ENCODE measurements at places on chromosomes 6 and 20.

DNA sequence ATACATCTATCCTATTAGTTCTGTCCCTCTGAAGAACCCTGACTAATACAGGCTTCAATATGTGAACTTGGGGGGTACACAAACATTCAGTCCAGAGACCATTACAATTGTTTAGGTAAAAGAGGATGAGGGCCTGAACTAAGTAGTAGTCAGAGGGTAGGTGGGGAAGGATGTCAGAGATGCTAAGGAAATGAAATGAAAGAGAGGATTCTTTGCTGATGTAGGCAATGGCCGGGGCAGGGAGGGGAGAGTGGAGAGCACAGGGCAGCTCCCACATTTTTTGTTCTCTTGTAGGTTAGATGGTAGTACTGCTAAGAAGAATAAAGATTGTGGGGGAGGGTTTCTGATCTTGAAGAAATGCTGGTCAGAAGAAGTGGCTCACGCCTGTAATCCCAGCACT, 60.8 kb downstream of the SOX4 start:
- DNase-seq, result no peak

GRCh38 chr20:58088105-58088504, 140.3 kb downstream of the ANKRD60 start:
- no peak for DNase-seq

DNA sequence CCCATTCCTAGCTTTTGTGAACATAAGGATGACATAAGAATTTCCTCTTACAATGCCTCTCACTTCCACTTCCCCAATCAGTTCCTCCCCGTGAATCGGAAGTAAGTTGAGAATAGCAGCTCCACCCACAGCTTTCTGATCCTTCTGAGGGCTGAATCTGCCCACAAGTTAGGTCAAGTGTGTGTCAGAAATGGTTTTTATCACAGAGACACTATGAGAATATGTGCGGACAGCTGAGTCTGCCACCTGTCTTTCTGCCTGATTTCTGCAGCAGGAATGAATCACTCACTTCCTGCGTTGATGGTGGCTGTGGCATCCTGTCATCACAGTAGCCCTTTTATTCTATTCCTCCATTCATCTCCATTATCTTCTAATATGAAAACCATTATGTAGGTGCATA, 70.2 kb downstream of the RIN2 start:
- no peak for DNase-seq

DNA sequence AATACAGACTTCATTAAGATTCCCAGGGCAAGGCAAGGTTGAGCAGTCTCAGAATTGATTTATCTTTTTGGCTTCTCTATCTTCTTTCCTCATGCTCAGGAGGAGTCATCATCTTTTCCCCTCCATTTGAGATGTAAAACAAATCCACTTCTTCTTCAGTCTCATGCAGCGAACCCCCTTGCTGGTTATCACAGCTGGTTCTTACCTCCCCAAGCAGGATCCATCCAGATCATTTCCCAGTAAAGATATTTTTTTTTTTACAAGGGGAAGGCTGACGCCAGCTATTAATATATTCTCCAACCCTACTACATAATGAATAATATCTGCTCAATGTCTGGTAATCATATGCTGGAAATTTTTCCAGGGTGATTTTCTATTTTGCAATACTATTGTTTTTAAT, 508.9 kb upstream of the NOX3 start:
- no peak for DNase-seq

DNA sequence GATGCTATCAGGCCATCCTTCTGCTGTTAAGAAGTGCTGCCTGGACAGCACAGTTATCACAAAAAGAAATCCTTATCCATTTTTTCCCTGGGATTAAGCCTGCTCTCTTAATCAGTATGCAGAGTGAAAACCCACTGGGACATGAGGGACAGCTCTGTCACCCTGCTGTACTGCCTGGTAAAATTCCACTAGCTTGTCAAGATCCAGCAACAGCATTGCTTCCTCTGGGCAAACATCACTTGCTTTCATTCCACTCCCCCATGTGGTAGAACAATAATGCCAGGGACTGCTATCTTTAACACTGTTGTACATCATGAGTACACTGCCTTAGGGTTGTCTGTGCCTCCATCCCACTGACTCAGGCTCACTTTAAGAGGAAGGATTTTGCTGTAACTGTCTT, 331.3 kb downstream of the KIF16B start:
- no peak for DNase-seq

DNA sequence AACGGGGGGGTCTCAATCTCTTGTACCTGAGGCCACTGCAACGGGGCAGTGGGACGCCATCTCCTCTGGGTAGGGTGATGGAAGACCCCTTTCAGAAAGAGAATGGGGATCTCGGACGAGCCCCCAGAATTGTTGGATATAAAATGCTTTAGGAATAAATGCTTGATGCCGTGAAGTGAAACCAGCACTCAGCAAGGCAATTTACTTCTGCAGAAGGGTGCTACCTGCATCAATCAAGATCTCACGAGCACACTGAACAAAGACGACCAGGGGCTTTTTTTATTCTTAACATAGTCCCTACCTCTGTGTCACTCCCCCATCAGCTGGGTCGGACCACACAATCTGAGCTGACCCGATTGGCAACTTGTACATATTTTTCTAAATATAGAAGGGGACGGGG, 203.6 kb upstream of the TBX18 start:
- no peak for DNase-seq

DNA sequence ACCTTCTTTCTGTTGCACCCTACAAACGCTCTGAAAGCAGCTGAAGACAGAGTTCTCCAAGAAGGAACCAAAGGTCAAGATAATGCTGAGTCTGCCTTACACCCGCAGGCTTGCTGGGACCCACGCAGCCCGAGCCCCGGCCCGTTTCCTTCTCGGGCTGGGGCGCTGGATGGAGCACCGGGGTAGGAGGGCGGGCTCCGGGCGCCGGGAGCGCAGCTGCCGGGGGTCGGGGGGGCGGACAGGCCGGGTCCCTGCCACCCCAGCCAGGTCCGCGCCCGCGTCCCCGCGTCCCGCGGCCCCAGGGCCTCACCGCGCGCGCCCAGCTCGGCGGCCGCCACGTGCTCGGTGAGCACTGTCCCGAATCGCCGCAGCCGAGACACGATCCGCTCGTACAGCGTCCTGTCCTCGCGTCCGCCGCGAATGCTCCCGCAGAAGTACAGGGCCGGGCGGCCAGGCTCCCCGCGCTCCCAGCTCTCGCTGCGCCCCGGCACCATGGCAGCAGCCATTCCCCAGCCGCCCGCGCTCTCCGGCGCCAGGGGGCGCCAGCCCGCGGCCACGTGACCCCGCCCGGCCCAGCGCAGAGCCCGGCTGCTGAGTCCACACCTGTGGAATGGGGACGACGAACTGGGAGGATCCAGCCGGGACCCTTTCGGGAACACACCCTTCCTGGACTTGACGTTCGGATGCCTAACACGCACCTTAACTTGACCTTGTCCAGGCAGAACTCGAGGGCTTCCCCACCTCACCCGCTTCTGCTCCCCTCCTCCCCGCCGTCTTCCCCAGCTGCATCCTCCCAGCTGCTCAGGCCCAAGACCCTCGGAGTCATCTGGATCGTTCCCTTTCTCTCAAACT, at the start of gene DNPH1:
Gene DNPH1 (minus strand): TSS at position 531 of the 852 bp plus-strand sequence. CDS start 25 bp downstream, at position 506.
- peak; percentile 31 for DNase-seq

DNA sequence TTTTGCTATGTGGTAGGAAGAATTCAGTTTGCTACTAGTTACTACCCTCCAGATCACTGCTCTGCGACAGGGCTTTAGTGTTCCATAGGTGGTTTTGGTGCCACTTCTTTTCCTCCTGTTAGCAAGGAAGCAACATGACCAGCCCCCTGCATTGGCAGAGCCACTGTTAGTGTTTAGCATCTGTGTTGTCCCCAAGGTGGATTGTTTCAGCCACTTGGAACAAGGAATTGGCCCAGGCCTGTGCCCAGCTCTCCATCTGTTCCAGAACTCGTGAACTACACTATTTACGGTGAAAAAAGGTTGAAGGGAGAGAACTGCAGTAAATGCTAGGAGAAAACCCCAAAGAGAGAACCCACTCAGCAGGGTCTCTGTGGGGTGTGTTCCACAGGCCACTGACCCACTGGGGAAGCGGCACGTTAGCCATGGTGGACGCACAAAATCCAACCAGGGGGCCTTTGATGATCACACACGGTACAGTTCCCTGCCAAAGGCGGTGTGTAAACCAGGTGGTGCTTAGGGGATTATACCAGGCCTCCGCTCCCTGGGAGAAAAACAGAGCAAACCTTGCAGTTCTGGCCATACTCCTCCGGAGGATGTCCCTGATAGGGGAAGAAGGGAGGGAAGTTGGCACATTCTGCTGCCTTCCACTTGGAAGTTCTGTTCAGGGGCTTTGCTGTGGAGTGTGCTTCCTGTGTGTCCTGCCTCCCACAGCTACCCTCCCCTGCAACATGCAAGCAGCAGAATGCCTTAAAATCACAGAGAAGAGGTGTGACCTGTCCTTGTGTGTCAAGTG, 72.3 kb downstream of the LYRM2 start:
- DNase-seq, result no peak

DNA sequence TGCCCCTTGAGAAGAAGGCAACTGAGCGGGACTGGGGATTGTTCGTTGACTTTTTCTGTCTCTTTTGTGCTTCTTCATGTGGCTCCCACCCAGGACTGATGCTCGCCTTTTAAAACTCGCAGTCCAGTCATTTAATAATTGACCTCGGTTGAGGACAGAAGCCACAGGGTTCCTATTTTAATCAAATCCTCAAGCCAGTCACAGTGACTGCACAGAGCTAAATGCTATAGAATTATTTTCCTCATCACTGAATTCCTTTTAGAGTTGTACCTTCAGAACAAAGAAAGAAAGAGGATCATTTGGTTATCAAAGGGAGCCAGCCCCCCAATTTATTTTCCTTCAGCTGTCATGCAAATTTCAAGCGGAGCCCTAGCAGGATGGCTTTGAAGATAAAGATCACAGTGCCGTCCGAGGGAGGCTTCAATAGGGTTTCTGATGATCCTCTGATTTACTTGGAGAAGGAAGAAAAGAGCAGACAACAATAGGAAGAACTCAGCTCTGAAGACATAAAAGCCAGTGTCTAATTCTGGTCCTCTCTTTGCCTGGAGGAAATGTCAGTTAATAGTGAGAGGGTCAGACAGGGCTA, 186.6 kb downstream of the DOK5 start:
- DNase-seq, result no peak

DNA sequence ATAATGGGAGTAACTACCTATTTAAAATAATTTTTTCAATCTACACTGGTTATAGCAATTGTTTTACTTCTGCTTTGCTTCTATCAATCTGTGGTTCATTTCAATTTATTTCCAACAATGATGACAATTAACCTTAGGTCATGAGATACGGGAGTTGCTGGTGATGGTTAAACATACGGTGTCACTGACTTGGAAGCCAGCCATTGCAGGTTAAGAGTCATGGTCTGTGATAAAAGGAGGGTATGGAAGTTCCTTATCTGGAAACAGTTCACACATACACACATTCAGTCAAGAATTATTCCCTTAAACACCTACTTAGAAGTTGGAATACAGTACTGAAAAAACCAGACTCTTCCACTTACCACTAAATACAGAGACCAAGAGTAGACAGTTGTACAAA, 180.0 kb downstream of the KIF16B start:
- DNase-seq, result no peak

GRCh38 chr6:162899148-162899547, 171.4 kb downstream of the PACRG start:
- DNase-seq, result no peak

DNA sequence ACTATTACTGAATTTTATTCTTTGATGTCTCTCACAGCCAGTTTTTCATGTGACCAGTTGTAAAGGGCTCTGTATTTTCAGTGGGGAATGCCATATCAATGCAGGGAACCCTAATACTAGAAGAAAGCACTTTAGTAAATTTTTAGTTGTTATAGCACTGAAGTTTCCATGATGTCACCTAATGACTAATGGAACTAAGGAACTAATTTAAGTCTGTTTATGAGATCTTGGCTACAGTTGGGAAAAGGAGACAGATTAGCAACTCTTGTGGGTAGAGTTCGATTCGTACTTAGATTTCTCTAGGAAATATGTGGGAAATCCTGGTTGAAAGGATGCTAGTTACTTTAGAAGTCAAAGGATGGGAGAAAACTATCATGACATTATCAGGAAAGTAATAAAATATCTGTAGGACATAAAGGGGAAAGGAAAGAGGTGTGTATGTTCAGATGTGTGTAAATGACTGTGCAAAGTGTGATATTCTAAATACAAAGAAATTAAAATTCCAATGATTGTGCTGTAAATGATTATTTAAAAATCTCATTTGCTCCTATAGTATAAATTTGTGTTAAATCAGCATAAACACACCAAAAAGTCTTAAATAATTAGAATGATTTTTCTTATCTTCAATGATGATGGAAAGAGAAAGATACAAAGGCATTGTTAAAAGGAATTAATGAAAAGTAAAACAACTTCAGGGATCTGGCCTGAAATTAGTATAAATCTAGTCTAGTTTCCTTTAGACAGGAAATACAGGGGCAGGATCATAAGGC, 103.4 kb downstream of the LRRC1 start:
- no peak for DNase-seq

GRCh38 chr20:3436864-3437574, 29.6 kb upstream of the DNAAF9 start:
- no peak for DNase-seq

- no peak for DNase-seq
These were observed 37.8 kb upstream of the IGF2R start for GRCh38 chr6:159931112-159931511.

DNA sequence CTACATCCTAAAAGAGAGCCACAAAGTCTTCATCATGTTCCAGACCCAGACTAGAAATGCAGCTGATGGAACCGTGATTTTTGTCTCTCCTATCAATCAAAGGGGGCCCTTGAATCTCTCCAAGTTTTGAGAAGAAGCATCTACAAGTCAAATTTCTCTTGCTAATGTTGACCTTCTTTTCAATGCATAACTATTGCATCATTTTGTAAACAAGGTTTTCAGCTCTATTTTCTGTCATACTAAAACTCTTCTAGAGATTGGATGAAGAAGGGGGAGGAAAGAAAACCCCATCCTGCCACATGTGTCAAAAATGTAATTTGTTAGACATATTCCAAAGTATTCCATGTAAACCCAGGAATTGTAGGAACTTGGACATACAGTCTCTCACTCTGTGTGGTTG, 169.2 kb downstream of the LMBRD1 start:
- DNase-seq, result no peak

DNA sequence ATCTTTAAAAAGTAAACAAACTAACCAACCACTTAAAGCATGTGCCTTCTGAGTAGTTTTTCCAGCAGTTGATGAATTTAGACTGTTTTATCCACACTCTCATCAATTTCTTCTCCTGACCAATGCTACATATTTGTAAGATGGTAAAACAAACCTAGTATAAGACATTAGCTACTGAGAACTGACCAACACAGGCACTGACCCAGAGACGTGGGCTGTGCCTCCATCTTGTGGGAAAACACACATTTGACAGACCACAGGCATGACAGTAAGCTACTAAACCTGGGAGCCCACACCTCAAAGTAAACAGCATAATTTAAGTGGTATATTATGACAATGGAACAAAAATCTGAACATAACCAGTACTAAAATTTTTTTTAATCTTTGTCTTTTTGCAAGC, 121.4 kb upstream of the NRSN1 start:
- DNase-seq, result no peak

- DNase-seq, result no peak
These were observed 33.3 kb upstream of the SYNDIG1 start for GRCh38 chr20:24436160-24436559.

GRCh38 chr6:124775121-124775520, 187.1 kb upstream of the RNF217 start:
- DNase-seq, result no peak
